ENCODE measurements at places on chromosomes 7 and 10. TPM values are rescaled to one million over a fixed set of nuclear protein-coding genes. Genes with fewer than 3 reads are reported as not detected.

Gene TACC2
- total RNA-seq = 40.2 TPM

Gene NDUFB2
- 77.3 TPM for total RNA-seq

GRCh38 chr10:103382769-103383168 is 13.5 kb downstream of the ATP5MK start:
- no peak for DNase-seq

Gene ATP6V0E2
- total RNA-seq = 4.1 TPM

- DNase-seq = no peak
Measured at GRCh38 chr10:61852261-61852660, 49.2 kb upstream of the ARID5B start.

Measured in skin of body (tissue), 3 donors.